H4 (cell line): ENCODE measurements at places on chromosomes 6 and 20.

GRCh38 chr6:90025523-90026061 lies 131.3 kb downstream of the GJA10 start:
- peak; percentile 51 for DNase-seq

DNA sequence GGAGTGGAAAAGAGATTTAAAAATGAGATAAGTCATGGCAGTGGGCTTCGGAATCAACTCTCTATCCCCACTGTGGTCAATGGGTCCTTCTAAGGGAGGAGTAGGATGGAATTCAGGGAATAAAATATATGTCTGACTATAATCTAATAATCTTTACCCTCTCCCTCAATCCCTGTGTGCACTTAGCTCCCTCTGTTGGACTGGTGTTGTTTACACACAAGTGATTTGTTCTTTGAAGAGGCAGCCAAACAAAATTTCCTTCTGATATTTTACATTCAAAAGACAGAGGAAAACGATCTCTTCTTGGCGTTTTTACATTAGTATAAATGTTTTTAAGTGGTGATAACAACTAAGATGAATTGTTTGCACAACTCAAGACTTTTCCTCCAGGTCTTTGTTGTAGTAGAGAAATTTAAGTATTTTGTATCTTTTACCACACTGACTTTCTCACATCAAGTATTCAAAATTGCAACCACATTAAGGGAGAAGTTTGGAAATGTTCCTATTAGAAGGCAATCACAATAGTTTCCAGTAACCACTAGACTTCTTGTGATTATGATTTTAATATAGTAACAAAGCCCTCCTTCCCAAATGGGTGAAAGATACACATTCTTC lies 317.8 kb downstream of the CENPW start:
- peak; percentile 15 for DNase-seq

DNA sequence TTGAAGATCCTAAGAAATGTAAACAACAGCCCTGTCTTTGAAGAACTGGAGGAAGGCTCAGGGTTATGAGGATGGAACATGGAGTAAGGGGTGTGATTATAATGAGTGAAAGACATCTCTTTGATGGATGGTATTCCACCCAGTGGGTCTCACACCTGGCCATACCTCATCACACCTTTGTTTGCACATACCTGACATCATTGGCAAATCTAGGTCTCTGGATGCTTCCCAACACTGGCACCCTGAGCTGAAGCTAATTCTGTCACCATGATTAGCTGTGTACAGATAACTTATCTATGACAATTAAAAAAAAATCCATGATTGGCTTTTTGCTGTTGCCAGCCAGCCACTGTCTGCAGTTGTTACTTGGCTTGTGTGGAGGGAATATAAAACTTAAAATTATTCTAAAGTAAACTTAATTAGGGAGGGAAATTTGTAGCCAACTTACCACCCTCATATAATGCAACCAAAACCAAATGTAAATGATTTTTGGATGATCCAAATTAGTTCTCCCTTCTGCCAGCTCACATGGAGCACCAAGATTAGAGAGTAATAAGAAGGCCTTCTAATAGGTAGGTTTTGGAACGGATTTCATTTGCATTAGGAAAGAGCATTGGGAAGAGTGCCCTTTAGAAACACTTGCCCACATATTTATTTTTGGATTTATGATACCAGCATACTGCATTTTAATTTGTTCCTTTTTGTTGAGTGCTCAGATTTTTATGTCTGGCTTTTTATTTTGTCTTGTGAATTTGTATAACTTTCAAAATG lies 249.5 kb downstream of the SOX4 start:
- no peak for DNase-seq

DNA sequence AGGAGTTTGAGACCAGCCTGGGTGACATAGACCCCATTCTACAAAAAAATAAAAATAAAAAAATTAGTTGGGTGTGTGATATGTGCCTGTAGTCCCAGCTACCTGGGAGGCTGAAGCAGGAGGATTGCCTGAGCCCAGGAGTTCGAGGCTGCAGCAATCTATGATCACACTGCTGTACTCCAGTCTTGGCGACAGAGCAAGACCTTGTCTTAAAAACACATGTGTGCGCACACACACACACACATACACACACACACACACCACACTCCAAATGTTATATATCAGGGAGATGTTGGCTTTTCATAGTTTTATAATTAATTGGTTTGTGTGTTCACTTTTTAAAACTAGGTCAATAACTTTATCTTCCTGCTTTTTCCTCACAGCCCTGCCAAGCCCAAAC lies 110.5 kb downstream of the RTN4IP1 start:
- DNase-seq, result no peak

DNA sequence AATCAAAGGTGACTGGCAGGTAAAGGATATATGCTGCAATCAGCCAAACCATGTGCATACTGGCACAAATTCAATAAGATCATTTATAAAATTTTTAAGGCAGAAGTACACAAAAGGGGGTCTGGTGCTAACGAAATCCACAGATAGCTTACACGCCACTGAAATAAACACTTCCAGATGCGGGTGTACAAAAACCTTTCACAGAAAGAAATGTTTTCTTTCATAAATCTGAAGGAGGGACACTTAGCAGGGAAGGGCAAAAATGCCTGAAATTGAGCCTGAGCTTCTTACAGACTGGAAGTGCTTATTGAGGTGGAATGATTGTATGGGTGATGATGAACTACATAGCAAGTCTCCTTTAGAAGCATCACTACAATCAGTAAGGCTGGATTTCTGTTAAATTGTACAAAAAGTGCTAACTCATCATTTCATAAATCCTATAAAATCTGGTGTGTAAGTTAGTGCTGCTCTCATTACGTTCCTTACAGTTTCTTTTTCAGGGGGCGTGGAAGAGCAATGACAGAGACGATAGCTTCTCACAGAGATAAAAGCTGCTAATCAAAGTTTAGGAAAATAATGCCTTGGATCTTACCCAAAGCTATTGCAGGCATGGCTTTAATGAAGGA lies 409.3 kb upstream of the RUNX2 start:
- DNase-seq, result no peak

- DNase-seq, result no peak
Observed at GRCh38 chr6:56958481-56958880, 3.6 kb downstream of the BEND6 start.

GRCh38 chr6:78995946-78996345 lies 82.1 kb downstream of the PHIP start:
- DNase-seq, result no peak
